ENCODE measurements at places on chromosomes 4 and X. TPM values are rescaled to one million over a fixed set of nuclear protein-coding genes. Genes with fewer than 3 reads are reported as not detected.

DNA sequence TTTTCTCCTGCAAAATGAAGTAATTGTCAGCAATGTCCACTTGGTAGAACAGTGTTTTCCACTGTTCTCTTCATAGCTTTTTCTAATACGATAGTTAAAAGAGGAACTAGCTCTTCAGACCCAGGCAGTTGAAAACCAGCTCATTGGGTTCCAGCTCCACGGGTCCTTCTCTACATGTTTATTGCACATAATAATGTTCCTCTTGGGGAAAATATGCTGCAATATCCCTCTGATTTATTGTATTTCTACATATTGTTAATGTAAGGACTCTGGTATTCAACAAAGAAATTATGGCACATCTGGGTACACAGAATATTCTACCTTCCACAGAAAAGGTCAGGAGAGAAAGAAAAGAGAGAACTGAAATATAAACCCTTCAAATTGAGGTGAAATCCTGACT, 473.4 kb downstream of the TRIML1 start:
- DNase-seq, result no peak

DNA sequence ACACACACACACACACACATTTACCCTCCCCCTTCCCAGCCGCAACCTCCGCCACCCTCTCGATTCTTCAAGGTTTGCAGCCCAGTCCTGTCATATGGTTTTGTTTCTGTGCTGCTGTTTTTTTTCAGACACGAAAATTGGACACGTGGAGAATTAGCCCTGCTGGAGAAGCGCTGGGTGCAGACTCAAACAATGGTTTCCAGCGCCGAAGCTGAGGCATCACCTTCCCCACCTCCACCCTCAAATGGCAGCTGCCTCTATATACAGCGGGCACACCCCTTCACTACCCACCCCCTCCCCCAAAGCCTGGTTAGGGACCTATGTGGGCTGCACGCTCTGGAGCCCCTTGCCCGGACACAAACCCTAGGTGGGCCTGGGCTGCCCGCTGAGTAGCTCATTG, 87.9 kb downstream of the BCOR start:
- DNase-seq, result no peak

GRCh38 chrX:11778230-11778629, 20.2 kb downstream of the MSL3 start:
- DNase-seq, result no peak

The GAGE12F gene
- not detected for total RNA-seq

The TMEM131L gene
- 10.8 TPM for total RNA-seq

All from RPMI7951 (cell line).